Body of pancreas (tissue), 4 donors: ENCODE measurements at places on chromosomes 5 and 9. TPM values are rescaled to one million over a fixed set of nuclear protein-coding genes. Genes with fewer than 3 reads are reported as not detected.
A peak's percentile ranks its signal among the peaks of the same experiment; 100 is the strongest.

- no peak for DNase-seq
Measured at GRCh38 chr9:127360829-127361228, 36.1 kb upstream of the SLC2A8 start.

GRCh38 chr9:126650404-126651341, 36.9 kb downstream of the LMX1B start:
- no peak for DNase-seq

DNA sequence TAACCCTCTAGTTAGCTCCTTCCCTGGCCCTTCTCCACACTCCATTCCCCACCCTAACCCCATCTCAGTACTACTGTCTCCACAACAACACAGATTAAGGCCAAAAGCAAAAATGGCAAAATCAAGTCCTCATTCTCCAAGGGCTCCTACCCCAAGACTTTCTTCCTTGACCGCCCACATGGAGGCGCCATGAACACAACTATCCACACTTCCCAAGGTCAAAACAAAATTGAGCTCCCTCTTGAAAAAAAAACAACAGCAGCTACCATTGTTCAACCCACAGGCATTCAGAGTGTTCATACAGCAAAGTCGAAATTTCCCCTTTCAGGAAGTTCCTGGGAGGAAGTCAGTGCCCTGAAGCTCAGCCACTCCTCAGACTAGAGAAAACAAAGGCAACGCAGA, 54.4 kb downstream of the GNAQ start:
- DNase-seq: peak; percentile 77

DNA sequence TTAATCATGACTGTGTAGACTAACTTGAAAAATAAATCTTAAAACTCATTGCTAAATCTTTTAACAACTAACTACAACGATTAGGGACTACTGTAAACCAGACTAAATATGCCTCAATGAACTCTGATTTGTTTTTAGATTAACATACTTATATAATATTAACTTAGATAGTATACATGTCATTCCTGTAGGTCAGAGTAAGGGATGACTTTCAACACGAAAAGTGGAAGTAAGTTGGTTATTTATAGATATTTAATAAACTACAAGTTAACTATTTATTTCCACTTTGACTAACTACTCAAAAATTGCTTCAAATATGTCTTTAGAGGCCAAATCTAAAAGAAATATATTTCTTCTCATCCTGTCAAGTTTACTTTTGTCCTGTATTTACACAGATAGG, 795.6 kb downstream of the PTPRD start:
- no peak for DNase-seq

DNA sequence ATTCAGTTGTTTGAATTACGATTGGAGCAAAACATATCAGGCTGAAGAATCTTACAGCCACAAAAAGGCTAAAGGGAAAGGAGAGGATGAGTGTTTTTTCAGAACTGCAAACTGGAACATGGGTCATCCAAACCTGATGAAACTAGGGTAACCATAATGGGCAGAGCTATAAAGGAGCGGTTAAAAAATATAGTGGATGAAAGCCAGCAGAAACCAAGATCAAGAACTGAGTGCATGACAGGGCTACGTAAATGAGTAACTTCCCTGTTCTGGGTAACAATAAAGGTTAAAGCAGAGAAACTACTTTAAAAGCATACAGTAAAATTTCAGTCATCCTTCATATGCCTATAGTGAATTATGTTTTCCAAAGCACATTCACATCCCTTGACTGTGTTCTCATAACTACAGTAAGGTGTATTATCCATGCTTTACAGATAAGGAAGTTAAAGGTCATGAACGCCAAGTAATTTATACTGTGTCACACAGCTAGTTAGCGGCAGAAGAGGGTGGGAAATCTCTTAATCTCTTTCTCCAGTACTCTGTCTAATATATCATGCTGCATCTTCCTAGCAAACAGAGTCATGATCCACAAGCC, 48.5 kb upstream of the GHR start:
- no peak for DNase-seq

- no peak for DNase-seq
Measured at GRCh38 chr5:64836190-64836755, 67.5 kb downstream of the CWC27 start.

- DNase-seq: no peak
Measured at GRCh38 chr9:76620581-76620980, 143.7 kb upstream of the PCA3 start.

DNA sequence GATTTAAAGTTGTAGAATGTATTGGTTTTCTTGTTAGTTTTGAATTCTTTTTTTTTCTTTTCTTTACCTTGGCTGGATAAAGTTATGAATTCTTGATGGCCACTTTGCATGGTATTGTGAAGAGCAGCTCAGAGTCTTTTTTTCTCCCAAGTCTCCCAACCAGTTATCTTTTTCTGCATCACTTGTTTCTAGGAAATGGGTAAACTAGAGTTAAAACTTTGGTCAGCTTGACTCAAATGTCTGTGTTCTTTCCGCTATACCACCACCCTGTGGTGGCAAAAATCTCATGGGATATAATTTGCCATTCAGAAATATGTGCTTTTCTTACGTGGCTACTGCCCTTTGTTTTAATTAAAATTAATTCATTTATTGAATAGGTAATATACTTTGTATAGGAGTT, 113.2 kb downstream of the UNC13B start:
- DNase-seq: no peak

- no peak for DNase-seq
Measured at GRCh38 chr5:149618581-149619248, 37.4 kb downstream of the ARHGEF37 start.

DNA sequence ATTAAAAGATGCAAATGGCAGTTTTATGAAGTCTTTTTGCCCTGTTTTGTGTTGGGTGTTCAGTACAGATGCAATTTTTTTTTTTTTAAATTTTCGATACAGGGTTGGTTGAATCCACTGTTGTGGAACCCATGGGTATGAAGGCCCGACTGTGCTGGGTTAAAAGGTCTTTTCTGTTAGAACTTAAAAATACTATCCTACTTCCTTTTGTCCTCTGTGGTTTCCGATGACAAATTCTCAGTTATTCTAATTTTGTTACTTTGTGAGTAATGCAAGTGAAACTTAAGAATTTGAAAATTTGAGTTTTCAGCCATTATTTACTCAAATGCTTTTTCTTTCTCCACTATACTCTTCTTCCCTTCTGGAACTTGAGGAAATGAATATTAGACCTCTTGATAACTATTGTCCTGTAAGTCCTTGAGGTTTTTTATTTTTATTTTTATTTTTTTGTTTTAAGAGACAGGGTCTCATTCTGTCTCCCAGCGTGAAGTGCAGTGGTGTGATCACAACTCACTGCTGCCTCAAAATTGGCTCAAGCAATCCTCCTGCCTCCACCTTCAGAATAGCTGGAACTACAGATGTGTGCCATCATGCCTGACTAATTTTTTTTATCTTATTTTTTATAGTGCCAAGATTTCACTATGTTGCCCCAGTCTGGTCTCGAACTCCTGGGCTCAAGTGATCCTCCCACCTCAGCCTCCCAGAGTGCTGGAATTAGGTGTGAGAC, 67.5 kb downstream of the ZCCHC7 start:
- no peak for DNase-seq

GRCh38 chr5:41793141-41793770, 77.0 kb downstream of the OXCT1 start:
- DNase-seq: no peak

- DNase-seq: no peak
Measured at GRCh38 chr9:92611621-92612285, 58.2 kb downstream of the IPPK start.

- no peak for DNase-seq
Measured at GRCh38 chr5:109844148-109844547, 154.4 kb downstream of the MAN2A1 start.

- no peak for DNase-seq
Measured at GRCh38 chr5:107428303-107428813, 242.4 kb downstream of the EFNA5 start.

The GPX3 gene
- total RNA-seq: 1,482 TPM

The EFNA5 gene
- 1.3 TPM for total RNA-seq

The ZBED3 gene
- 41.5 TPM for total RNA-seq

The PLPP7 gene
- total RNA-seq: 3.6 TPM

The TMEM252 gene
- total RNA-seq: not detected

The SLC1A3 gene
- 18.5 TPM for total RNA-seq

The FGF10 gene
- total RNA-seq: 11.5 TPM

The SPZ1 gene
- not detected for total RNA-seq

The LRSAM1 gene
- 9.6 TPM for total RNA-seq

The IL9 gene
- total RNA-seq: not detected
